ENCODE measurements at places on chromosomes 16 and 17. TPM values are rescaled to one million over a fixed set of nuclear protein-coding genes. Genes with fewer than 3 reads are reported as not detected.

The GRIN2A gene
- not detected for total RNA-seq

The VPS35 gene
- 83.1 TPM for total RNA-seq

The CD2BP2 gene
- total RNA-seq: 51.3 TPM

The GINS2 gene
- total RNA-seq: 31.8 TPM

The KRT12 gene
- total RNA-seq: not detected

The PIK3R5 gene
- 82.5 TPM for total RNA-seq

The DVL2 gene
- 47.0 TPM for total RNA-seq

The GNAO1 gene
- total RNA-seq: 1.4 TPM

All from activated naive CD4-positive, alpha-beta T cell treated with anti-CD3 and anti-CD28 coated beads, Interleukin-2, amount 10 ng/mL, durations not matched to agents 5 hours and 36 hours (primary cell).